ENCODE measurements at places on chromosomes 1 and 21. TPM values are rescaled to one million over a fixed set of nuclear protein-coding genes. Genes with fewer than 3 reads are reported as not detected.

The C1QC gene
- not detected for total RNA-seq

The KCNE2 gene
- total RNA-seq = not detected

The DCST1 gene
- not detected for total RNA-seq

DNA sequence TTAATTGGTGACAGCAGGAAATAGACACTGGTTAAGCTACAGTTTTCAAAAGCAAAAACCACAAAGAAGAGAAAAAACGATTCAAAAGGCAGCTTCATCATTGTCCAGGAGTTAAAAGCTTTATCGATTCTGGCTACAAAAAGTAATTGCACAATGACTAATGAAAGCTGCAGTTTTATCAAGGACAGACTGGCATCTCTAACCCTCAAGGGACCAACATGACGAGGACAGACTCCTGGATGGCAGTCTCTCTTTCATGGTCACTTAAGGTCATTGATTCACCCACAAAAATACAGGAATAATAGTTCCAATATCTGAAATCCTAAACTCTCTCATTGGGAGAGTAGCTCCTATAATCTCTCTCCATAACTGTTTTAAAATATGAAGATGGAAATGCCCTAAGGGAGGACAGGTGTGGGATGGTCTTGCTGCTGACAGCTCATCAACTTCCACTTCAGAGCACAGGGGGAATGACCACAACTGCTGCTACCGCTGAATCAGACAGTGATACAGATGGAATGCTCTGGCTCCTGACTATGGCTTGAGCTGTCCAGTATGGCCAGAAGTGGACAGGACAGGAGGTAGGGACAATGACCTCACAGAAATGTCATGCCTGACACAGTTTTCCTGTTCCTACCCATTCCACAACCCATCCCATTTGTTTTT is 17.4 kb upstream of the CPLANE2 start:
- DNase-seq = no peak

DNA sequence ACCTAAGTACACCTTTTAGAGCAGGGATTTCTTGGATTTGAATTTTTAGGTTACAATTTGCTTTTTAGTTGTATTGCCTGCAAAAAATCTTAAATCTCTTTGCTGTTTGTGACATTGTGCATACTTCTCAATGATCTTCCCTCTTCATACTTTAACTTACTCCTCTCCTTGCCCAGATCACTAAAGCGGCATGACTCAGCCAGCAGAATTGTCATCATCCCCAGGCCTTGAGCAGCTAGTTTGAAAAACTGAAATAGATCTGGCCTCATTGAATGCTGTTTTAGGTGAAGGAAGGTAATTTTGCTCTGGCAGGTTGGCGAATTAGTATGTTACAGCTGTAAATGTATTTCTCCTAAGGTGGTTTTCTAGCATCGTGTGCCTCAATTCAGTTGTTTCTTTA is 145.9 kb downstream of the RYR2 start:
- no peak for DNase-seq

DNA sequence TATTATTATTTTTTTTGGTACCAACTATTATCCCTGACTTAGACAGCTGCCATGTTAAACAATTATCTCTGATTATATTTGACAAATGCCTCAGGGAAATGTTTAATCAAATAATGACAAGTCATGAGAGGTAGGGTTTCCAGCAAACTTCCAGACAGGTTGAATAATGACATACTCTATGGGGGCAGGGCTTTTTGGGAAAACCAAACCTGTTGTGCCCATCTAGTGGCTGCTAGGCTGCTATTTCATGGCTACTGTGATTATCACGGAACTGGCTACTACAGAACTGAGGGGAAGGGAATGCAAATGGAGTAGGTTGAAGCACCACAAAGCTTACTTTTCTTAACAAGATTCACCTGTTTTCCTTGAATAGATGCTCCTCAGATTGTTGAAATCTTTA is 77.6 kb downstream of the DUSP10 start:
- DNase-seq = peak; percentile 48

GRCh38 chr1:223183268-223183862 is 40.3 kb upstream of the TLR5 start:
- DNase-seq = no peak

DNA sequence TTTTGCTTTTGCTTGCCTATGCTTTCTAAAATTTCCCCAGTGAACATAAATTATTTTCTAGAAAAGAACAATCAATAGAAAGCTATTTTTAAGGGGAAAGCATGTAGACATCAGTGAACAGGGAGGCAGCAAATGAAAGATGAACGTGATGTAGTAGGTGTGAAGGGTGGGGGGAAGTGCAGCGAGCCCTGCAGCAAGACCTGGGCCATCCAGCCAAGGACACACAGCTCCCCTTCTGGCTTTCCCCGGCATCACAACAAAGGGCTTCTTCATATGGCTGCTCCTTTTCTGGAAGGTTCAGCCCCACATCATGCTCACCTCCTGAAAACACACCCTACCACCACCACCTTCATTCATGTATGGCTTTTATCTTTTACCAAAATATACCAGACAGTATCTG is 109.2 kb upstream of the ETS2 start:
- DNase-seq = no peak

- DNase-seq = no peak
Measured at GRCh38 chr1:172138634-172139033, 281.9 kb upstream of the C1orf105 start.

DNA sequence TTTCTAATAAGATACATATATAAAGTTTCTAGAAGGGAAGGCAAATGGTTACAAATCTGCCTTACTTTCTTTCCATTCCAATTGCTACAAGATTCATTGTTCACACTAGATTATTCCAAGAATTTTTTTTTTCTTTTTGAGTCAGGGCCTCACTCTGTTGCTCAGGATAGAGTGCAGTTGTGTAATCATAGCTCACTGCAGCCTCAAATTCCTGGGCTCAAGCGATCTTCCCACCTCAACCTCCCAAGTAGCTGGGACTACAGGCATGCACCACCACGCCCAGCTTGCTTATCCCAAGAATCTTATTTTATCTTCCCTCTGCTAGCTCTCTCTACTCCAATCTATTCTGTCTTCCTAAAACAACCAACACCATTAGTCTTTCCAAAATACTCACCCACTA is 81.8 kb downstream of the KIAA0319L start:
- DNase-seq = peak; percentile 52

Measured in renal cortical epithelial cell (primary cell).